Articular chondrocyte of knee joint (primary cell): ENCODE measurements at places on chromosomes 4 and X. TPM values are rescaled to one million over a fixed set of nuclear protein-coding genes. Genes with fewer than 3 reads are reported as not detected.

Gene FAM184B
- total RNA-seq: not detected in 2 replicates

Gene CCDC149
- total RNA-seq: 15.7 and 18.2 TPM in 2 replicates

Gene PITX2
- under 0.01 TPM in 1 of 2 replicates, not detected in the other for total RNA-seq

Gene NPFFR2
- 0.11 TPM in 1 of 2 replicates, not detected in the other for total RNA-seq

Gene LNX1
- total RNA-seq: 70.7 and 72.5 TPM in 2 replicates

Gene SRPX
- total RNA-seq: 6.3 and 7.2 TPM in 2 replicates

Gene HSFX2
- total RNA-seq: 0.22 TPM in 1 of 2 replicates, not detected in the other

Gene GYPE
- 1.6 and 2.1 TPM in 2 replicates for total RNA-seq

Gene ARR3
- total RNA-seq: not detected in 2 replicates

Gene TMEM175
- 9.6 and 11.1 TPM in 2 replicates for total RNA-seq
